ENCODE measurements at places on chromosomes 12 and 14.

GRCh38 chr14:57928732-57929131 is 62.8 kb upstream of the SLC35F4 start:
- DNase-seq = no peak

GRCh38 chr12:77334806-77335205 is 269.4 kb upstream of the E2F7 start:
- DNase-seq = no peak

- no peak for DNase-seq
Observed at GRCh38 chr14:59939828-59940227, 19.9 kb downstream of the LRRC9 start.

DNA sequence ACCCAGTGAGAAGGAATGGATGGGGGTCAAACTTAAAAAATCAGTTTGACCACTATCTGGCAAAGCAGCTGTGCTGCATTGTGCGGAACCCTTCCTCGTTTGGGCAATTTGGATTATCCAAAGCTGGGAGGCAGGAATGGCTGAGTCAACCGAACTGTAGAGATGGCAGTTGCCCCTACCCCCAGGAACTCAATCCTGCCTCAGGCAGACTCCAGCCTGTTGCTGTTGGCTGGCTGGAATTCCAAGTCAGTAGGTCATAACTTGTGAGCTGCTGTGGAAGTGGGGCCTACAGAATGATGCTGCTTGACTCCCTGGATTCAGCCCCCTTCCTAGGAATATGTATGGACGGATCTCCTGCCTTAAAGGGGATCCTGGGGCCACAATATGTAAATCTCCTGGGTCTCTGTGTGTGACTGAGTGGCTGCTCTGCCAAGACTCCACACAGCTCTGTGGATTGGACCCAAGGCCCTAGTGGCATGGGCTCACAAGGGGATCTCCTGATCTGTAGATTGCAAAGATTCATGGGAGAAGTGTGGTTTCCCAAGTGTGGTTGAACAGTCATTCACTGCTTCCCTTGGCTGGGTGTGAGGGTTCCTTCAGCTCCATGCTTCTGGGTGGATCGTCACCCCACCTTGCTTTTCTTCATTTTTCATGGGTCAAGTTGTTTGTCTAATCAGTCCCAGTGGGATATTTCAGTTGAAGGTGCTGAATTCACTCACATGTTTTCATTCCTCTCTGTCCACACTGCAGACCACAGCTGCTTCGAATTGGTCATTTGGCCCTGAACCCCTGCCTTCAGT is 19.2 kb downstream of the LUM start:
- DNase-seq = no peak

- DNase-seq = no peak
Observed at GRCh38 chr12:110857528-110857927, 10.7 kb downstream of the CCDC63 start.

DNA sequence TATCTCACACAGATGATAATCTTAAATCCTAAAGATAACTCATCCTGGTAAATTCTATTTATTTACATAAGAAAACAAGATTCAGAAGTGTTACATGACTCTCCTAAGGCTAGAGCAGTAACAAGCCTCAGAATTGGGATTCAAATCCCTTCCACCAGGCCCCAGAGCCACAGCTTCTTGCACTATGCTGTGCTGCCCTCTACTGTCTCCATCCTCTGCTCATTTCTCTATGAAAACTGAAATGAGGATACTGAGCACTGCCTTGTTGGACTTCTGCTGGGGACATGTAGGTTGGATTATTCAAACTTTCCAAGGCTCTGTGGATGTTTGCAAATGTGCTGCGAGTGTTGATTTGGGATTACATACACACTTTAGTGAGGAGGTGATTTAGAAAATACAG is 23.5 kb upstream of the C12orf50 start:
- no peak for DNase-seq

- no peak for DNase-seq
Observed at GRCh38 chr12:51661199-51661598, 70.2 kb downstream of the SCN8A start.

DNA sequence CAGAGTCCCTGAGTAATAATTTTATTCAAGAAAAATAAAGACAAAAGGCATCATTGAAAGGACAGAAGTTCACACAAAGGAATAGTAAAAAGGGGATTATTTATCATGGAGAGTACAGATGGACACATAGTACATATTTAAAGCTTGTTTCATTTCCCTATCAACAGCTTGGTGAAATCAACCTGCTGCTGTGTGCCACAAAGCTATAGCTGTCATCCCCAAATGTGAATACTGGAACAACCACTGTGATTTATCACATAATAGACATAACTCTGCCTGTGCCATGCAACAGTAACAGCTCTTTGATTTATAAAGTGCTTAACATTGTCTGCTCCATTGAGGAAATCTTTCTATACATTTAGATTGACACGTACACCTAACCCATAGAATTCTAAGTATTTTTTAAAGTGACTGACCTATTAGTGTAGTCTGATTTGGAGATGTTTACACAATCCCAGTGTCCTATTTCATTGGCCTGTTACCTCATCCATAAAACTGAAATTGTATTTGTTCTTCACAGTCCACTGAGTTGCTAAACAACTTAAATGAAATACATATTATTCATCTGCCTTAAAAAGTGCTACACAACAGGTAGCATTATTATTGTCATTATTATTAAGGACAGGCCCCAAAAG is 3.3 kb downstream of the NEMF start:
- no peak for DNase-seq

DNA sequence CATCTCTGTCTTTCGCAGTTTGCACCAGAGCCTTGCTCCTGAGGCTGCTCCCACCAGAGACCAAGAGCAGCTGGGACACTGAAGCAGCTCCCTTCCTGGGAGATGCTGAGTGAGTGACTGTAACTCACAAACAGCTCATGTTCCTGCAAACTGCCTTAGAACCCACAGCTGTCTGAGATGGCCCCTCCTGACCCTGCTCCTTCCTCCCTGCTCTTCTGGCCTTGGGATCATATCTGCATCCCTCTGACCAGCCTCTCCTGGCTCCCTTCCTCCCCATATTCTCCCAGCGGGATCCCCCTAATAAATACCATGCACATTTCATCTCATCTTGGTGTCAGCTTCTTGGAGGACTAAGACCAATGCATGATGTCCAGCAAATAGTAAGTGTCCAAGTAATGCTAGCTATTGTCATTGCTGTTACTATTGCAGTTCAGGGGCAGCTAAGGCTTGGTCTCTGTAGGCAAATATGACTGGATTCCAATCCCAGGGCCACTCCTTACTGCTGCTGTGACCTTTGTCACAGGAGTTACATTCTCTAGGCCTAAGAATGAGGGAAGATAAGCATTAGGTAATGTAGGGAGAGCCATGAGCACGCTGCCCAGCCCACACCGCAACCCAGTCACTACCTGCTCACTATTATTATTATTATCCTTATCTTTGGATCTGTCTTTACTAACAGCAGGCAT is 47.9 kb downstream of the SYNE3 start:
- no peak for DNase-seq

DNA sequence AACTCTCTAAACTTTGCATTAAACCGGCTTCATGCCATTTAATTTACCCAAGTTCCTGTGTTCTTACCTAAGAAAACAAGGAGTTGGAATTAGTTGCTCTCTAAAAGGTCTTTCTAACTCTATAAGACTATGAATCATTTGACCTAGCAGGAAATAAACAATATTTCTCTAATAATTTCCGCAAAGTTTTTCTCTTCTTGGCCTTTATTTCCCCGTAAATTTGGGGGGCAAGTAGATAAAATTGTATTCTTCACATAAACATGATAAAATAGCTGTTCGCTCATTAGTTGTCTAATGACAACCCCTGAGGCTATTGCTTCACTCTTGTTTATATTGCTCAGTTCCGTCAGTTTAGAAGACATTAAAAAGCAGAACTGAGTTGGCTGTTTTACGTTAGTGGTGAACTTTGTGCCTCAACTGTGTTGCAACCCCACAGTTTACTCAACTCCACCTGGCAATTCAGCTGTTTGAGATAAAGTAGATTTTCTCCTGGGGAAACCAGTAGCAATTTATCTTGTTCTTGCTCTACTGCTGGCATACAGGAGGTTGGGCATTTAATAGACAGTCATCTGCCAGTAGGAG is 74.7 kb downstream of the BTG1 start:
- no peak for DNase-seq

GRCh38 chr14:79584679-79585078 is 626.6 kb downstream of the DIO2 start:
- no peak for DNase-seq

- DNase-seq = no peak
Observed at GRCh38 chr12:78671295-78671694, 193.3 kb upstream of the SYT1 start.

DNA sequence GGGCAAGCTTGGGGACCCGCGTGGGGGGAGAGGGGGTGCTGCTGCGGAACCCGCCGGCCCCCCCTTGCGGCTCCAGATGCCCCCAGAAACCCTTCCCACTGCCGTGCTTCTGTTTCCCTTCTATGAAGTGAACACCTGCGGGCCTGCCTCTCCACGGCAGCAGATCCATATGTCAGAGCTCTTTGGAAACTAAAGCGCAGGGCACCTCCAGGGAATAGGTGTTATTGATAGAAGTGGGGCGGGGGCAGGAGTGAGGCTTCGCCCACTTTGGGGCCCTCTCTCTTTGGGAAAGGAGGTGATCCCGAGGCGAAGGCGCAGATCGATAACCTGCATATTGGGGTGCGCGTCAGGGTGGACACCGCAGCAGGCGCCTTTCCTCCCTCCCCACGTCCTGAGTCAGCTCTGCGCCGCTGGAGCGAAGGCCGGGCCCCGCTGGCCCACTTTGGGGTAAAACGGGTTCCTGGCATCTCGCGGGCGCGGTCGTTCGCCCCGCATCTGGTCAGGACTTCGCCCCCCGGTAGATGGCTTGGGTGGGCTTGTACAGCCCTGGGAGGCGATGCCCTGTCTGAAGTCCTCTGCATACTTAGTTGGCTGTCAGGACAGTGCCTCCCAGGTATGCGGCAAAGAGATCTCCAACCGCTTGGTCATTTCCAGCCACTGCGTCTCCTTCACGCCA is 524 bp downstream of the KMT5A start:
- DNase-seq = no peak

- no peak for DNase-seq
Observed at GRCh38 chr12:22413592-22413991, 79.1 kb upstream of the ST8SIA1 start.

DNA sequence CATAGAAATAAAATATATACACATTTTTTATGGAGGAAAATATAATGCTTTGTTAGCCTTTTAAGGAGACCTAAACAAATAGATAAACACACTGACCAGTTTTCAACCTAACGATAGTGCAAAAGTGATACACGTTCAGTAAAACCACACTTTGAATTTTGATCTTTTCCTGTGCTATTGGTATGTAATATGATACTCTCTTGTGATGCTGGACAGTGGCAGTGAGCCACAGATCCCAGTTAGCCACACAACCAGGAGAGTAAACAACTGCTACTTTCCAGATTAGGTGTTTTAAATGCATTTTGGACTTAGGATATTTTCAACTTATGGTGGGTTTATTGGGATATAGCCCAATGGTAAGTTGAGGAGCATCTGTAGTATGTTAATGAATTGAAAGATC is 243.1 kb downstream of the ERC1 start:
- no peak for DNase-seq

DNA sequence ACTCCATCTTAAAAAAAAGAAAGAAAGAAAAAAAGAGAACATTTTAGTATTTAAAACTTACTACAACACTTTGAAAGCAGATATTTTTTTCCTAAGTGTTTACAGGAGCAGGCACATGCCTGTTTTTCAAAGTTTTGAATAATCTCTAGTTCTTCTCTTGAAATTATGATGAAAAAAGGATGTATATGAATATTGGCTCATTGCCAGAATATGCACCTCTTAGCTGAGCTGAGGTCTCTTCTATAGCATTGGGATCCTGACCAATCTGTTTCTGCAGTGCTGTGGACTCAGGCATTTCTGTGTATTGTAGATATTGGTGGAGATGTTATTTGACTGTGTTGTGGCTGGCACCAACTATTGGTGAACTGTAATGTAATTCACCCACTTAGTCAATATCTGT is 15.0 kb downstream of the TECPR2 start:
- no peak for DNase-seq

DNA sequence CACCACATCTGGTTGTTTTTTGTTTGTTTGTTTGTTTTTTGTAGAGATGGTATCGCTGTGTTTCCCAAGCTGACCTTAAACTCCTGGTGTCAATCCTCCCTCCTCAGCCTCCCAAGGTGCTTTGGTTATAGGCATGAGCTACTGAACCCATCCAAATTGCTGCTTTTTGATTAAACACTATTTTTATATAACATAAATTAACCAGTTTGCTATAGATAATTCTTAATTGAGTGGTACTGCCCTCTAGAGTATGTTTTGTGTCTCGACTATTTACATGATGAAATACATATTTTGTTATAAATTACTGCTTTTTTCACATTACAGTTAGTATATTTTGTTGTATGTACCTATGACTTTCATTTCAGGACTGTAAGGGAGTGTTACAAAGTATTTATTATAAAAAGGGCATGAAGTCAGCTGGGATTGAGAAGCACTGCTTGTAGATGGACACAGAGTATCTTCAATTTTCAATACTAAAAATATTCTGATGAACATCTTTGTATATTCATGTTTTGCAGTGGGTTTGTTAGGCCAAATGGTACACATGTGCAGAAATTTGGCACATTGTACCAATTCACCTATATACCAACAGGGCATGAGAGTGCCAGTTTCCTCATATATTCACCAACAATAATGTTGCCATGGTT is 14.9 kb upstream of the SCAF11 start:
- DNase-seq = no peak

DNA sequence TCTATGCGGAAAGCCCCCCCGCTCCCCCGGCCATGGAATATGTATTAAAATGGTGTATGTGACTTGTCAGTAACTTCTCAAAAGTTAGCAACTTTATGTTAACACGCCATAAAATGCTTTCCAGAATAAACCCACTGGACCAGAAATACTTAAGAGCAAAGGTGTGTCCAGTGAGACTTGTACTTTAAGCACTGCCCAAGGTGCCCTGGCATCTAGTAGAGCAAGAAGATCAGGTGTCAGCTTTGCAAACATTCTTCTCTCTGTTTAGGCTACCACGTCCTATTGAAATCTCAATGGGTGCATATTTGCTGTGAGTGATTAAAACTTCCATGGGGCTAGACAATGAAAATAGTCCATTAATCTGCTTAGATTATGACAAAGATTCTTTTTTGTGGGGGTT is 201.2 kb downstream of the ESR2 start:
- no peak for DNase-seq

- DNase-seq = no peak
Observed at GRCh38 chr14:104634138-104634760, 29.7 kb upstream of the TMEM179 start.

- DNase-seq = no peak
Observed at GRCh38 chr14:52422650-52423356, 108.7 kb downstream of the PTGER2 start.
